ENCODE measurements at places on chromosomes 2 and 18.
A peak's percentile ranks its signal among the peaks of the same experiment; 100 is the strongest.

DNA sequence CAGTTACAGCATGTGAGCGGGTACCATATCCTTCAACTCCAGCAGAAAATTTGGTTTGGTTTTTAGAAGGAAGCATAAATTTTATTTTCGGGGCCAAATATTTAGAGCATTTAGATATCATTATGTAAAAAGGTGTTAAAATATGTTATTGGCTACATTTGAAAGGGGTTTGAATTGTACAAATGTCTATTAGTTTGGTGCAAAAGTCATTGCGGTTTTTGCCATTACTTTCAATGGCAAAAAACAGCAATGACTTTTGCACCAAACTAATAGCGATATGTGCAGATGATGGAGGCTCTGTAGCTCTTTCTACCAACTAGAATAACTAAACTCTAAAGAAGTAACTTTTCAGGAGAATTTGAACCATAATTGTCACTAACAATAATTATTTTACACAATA lies 1666.2 kb upstream of the SLC39A10 start:
- DNase-seq = no peak

DNA sequence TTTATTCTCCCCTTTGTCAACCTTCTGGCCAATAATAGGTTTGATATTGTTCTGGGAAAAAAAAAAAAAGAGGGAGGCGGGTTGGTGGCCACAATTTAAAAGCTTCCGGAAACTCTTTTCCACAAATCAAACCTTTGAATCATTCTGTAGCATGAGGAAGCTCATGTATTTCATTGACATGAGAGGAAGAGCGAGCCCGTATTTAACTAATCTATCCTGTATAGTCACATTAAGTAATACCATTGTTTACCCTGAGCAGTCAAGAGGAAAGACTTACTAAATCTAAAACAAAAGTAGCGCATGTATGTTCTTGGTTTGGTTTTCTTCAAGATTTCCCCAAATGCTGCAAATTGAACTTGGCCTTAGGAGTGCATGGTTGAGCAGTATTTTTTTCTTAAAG lies 120.1 kb downstream of the NCKAP5 start:
- DNase-seq = no peak

- DNase-seq = no peak
Observed at GRCh38 chr18:63705401-63705800, 2.6 kb downstream of the SERPINB11 start.

GRCh38 chr2:135709992-135710391 lies 31.7 kb upstream of the UBXN4 start:
- DNase-seq = peak; percentile 41

- DNase-seq = no peak
Observed at GRCh38 chr2:153132418-153132817, 346.1 kb downstream of the RPRM start.

DNA sequence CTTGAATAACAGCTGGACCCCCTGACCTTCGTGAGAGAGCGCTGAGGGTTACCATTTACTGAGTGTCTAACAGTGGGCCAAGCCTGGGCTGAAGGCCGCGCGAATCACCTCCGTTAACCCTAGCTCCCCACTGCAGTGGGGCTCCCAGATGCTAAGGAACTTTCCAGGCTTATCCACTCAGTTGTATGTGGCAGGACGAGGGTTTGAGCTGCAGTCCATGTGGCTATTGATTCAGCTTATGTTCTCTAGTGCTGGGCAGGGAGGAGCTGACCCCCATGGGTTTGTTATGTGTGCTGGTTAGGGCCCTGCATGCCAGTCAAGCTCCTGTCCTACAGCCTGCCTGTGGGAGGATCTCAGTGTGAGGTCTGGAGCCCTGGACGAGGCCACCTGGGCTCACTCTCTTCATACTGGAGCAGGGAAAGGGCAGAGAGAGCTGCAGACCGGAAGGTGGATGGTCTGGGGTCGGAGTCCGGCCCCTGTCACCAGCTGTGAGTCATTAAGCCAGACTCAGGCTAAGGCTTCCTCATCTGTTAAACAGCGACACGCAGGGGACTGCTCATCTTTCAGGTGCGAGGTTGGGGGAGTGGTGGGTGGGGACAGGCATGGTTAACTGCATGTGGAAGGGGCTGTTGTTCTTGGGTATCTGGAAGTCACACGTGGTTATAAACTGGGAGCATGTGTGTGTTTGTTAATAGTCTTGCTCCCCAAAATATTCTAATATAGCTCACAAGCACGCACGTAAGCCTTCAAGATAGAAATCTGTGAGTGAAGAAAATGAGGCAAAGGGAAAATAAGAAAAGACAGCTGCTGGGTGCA lies 6.6 kb downstream of the PSD4 start:
- no peak for DNase-seq

GRCh38 chr2:235098269-235098668 lies 146.5 kb downstream of the SH3BP4 start:
- DNase-seq = no peak

GRCh38 chr2:64863097-64863820 lies 125.9 kb upstream of the SLC1A4 start:
- no peak for DNase-seq

DNA sequence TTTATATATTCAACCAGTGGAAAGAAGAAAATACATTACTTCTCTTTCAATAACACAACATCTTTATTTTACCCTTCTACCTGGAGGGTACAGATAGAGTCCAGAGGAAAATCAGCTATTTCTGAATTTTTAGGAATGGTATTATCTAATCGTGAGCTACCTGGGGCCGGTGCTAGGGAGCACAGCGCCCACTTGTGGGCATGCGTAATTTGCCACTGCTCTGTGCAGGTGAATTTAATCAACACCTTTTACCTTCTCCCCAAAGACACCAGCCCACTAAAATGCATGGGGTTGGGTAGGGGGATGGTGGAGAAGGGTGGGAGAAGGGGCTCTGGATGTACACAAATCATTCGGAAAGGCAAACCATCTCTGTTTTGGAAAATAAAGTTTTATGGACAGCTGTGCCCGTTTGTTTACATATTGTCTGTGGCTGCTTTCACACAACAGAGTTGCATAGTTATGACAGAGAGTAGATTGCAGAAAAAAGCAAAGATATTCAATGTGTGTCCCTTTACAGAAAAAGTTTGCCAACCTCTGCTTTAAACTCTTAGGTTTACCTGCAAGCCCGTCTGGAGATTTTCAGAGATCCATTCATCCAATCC lies 51.5 kb upstream of the DCC start:
- no peak for DNase-seq

DNA sequence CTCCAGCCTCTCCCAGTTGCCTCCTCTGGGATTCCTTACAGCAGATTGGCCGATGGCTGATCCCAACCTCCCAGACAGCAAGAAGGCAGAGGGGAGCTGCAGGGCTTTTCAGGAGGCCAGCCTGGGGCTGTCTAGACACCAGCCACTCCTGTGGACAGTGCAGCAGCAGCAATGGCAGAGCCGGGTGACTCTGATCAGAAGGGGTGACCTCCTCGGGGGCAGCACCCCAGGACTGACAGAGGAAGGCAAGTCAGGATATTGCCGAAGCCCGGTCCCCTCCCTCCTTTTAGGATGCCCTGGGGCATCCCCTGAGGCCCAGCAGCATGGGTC lies 84.5 kb downstream of the INHBB start:
- DNase-seq = no peak

DNA sequence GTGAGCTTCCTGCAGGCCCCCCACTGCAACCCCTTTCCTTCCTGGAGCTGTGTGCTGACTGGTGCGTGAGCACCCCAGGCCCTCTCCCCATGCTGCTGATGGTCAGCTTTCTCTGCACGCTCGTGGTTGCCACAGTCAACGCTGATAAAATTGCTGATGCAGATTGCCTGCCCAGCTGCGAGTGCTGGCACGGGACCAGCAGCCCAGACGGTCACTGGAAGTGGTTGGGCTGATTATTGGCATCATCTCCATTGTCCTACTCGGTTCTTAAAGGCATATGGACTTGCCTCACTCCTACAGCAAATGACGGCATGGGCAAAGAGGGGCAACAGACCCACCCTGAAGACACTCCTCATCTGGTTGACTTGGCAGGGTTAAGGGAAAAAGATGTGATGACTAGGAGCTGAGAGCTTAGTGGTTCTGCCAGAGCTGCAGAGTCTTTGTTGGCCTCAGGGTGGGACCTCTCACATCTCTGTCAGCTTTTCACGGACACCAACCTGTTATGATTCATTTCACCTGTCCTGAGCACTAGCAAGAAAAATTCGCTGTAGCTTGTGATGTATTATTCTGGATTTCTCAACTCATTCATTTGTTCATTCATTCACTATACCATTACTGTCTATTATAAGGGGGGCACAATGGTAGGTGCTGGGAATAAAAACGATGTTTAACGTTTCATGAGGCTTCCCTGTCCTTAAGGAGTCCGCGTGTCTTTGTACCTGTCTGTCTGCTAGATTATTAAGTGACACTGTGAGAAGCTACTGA lies 38.4 kb downstream of the PAX8 start:
- DNase-seq = peak; percentile 62

- no peak for DNase-seq
Observed at GRCh38 chr18:50190926-50191325, 4.0 kb downstream of the MYO5B start.

- no peak for DNase-seq
Observed at GRCh38 chr18:47146206-47146605, 4.1 kb downstream of the HDHD2 start.

- DNase-seq = no peak
Observed at GRCh38 chr2:41873102-41874031, 174.5 kb upstream of the PKDCC start.

DNA sequence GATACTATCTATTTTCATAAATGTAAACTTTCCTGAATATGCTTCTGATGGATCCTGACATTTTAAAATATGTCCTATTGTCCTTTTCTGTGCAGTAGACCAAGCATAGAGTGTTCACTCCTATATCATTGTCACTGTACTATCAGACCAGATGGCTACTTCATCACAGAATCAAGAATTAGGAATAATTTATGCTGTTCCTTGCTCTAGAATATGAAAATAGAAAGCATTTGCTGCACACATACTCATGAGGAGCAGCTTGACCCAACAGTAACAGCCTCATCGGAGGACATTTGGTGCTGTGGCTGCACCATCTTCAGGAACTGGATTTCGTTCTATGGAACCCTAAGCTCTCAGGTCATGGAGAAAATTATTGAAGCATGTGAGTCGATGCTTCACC lies 468.9 kb upstream of the HNRNPA3 start:
- DNase-seq = no peak

- no peak for DNase-seq
Observed at GRCh38 chr2:232486558-232487384, 863 bp downstream of the ECEL1 start.

- no peak for DNase-seq
Observed at GRCh38 chr2:50712569-50712968, 319.4 kb downstream of the NRXN1 start.

DNA sequence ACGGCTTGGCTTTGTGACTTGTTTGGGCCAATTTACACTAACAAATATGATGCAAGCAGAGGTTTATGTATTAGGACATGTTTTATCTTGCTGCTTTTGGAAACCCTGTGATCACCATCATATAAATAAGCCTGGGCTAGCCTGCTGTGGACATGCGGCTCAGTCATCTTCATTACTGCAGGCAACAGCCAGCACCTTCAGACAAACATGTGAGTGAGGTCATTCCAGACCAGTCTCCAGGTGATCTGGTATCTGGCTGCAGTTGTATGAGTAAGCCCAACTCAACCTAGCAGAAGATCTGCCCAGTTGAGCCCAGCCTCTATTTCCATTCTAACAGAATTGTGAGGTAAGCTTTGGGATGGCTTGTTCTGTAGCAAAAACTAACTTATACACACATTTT lies 254.6 kb upstream of the ATP5MC3 start:
- no peak for DNase-seq

DNA sequence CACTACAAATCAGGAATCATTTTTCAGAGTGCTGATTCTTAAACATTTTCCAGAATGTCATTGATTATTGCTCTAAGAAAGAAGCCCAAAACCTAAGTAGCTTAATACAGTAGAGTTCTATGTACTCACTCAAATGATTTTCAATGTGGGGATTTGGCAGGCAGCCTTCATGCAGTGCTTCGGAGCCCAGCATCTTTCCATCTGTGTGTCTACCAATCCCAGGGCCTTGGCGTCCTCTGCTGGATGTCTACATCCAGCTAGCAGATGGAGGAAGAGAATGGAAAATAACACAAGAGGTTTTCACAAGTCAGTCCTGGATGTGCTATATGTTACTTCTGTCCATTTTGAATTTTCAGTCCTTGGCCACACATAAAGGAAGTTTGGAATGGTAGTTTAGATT lies 151.8 kb downstream of the RDH14 start:
- DNase-seq = no peak

GRCh38 chr2:234905547-234906265 lies 46.1 kb upstream of the SH3BP4 start:
- no peak for DNase-seq

DNA sequence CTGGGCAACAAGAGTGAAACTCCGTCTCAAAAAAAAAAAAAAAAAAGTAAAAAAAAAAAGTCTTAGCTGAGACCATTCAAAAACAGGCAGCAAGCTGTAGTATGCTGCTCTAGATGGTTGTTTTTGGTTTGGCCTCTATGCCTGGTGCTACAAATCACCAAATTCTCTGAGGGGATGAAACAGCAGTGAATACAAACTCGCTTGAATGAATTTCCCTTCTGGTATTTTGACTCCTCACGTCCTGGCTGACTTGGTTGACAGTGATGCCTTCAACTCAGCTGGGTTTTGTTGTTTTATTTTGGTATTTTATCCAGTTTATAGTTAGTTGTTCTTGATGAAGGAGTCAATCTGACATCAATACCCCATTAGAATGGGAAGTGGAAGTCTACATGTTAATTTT lies 3.3 kb upstream of the TCF7L1 start:
- DNase-seq = no peak

GRCh38 chr2:1567556-1568344 lies 154.5 kb downstream of the TPO start:
- DNase-seq = no peak

DNA sequence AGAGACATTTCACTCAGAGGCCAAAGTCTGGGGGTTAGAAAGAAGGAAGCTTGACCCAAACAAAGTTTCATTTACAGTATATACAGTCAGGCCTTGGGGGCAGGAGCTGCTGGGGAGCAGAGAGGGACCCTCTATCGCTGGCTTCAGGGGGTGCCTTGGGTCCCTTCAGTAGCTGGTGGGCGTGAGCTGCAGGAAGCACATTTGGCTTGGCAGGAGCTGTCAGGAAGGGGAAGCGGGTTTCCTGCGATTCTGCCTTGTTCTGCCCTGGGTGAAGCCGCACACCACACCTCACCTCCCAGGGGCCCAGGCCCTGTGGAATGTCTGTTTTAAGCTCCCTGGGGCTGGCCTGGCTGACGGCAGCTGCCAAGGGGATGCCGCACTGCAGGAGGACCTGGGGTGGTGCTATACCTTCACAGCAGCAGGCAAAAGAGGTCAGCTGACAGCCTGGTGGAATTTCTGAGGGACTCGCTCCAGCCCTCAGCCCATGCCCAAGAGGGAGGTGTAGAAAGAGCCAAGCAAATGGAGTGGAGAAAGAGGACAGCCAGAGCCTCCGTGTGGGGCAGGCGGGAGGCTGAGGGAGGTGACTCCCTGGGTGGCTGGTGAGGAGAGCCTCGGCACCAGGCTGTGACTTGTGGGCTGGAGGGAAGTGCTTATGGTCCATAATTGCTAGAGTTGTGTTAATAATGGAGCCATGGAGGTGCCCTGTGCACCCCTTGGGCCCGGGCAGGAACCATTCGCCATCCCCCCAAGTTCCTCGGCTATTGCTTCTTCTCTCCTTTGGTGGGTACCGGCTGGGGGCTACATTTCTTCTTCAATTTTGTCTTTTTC lies 43.9 kb downstream of the PSD4 start:
- no peak for DNase-seq

Measured in putamen (tissue), 1 donor.